Amniotic epithelial cell (primary cell): ENCODE measurements at places on chromosomes 1 and 21.
A peak's percentile ranks its signal among the peaks of the same experiment; 100 is the strongest.

GRCh38 chr1:233723387-233723786, 109.5 kb downstream of the KCNK1 start:
- no peak for DNase-seq

DNA sequence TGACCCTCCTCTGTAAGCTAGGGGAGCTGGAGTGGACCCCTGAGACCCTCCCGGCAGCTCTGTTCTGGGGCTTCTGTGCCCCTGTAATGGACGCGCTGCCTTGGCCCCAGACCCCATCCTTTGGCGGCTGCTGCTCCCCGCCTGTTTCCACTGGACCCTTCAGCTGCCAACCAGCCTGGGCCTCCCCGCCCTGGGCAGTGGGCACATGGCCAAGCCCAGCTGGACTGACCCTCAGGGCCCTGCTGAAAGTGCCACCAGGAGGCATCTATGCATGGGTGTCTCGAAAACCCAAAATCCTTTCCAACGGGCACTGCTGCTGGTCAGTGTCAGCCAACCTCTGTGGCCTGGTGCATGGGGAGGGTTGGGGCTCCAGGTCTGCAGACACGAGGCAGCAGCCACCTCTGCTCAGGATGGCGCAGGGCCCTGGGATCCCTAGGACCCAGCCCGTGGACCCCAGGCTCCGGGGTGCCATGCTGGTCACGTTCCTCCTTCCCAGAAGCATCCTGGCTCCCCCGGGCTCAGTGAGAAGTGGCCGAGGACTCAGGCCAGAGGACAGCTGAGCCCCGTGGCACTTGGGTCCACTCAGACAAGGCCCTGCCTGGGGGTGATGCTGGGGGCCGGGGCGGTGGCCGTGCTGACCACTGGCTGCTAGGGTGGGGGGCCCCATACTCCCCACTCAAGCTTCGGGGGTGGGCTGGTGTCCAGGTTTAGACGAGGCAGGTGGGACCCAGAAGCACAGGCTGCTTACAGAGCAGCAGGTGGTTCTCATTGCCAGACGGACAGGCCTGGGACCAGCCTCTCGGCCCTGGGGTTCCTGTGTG, 46.9 kb downstream of the SLX9 start:
- DNase-seq = no peak

GRCh38 chr1:210129759-210130158, 102.8 kb upstream of the SERTAD4 start:
- DNase-seq = no peak

- no peak for DNase-seq
These were observed 37.2 kb upstream of the ACOT11 start for GRCh38 chr1:54510715-54511270.

- no peak for DNase-seq
These were observed 585 bp upstream of the AHCTF1 start for GRCh38 chr1:246932366-246932700.

DNA sequence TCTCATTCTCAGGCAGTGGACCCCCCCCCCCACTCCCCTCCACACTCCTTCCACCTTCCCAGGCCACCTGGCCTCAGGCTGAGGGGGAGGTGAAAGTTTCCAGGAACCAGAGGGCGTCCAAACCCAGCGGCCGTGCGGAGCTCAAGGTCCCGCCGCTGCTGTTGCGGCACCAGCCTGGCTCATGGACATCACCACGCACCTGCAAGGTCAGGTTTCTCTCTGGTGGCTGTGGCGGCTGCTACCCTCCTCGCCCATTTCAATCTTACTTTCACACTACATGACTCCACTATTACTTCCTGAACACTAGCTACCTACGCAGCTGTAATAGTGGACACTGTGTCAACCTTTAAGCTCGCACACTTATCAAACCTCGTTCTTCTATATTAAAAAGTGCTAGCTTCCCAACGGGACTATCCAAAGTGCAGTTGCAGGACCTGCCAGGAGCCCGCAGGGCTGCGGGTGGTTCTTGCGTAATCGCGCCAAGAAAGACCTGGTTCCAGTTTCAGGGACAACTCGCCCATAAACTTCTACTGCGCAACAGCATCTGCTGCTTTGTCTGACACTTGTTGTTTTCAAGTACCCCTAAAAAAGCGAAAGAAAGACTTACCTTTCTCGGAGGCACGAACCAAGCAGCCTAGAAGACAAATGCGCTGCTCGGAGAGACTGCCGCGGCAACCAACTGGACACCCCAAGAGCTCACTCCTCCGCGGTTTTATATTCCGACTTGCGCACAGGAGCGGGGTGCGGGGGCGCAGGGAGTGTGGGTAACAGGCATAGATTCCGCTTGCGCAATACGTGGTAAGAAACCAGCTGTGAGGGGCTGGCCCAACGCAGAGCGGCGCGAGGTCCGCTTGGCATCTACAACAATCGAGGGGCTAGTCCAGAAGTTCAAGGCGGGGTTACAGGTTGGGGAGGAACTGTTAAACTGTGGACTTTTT, at the start of gene DIRAS3:
DIRAS3 (minus strand) TSS at position 687 of the 938 bp plus-strand sequence. CDS start 3,330 bp downstream, outside the sequence.
- peak; percentile 81 for DNase-seq

- no peak for DNase-seq
These were observed 550 bp upstream of the PTBP2 start for GRCh38 chr1:96721053-96721415.

DNA sequence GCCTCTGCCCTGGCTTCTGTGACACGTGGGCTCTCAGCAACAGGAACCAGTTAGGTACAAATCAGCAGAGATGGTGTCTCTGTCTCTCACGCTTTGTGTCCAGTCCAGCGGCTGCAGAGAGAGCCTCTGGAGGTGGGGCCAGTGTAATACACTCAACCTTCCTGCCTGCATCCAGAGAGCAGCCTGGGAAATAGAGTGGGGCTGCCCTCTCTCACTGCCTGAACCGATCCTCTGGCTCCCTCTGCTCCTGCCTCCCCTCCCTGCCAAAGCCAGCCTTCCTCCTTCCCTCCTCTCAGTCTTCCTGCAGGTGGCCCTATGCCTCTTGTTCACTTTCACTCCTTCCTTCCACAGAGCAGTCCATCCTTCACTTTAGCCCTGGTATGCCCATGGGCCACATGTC, at the start of gene ZNF648:
ZNF648 (minus strand) TSS at position 119 of the 400 bp plus-strand sequence. CDS start 3,702 bp downstream, outside the sequence.
- no peak for DNase-seq

DNA sequence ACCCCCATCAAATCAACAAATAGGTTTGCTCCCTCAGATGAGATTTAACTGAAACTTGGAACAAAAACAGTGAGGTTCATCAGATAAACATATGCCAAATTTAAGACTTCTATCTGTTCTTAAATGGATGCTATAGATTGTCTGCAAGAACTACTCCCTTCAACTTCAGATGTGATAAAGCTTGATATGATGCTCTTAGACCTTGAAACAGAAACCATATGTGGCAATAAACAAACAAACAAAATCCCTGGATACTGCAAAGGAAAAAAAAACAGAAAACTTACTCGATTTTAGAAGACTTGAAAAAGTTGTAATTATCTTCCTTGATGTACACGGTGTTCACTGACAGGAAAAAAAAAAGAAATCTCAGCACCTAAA, 286.1 kb upstream of the USP25 start:
- DNase-seq = peak; percentile 35

- peak; percentile 88 for DNase-seq
These were observed 19.3 kb upstream of the HEATR1 start for GRCh38 chr1:236623371-236624166.

- DNase-seq = no peak
These were observed 20.5 kb downstream of the SYT2 start for GRCh38 chr1:202689493-202690342.

DNA sequence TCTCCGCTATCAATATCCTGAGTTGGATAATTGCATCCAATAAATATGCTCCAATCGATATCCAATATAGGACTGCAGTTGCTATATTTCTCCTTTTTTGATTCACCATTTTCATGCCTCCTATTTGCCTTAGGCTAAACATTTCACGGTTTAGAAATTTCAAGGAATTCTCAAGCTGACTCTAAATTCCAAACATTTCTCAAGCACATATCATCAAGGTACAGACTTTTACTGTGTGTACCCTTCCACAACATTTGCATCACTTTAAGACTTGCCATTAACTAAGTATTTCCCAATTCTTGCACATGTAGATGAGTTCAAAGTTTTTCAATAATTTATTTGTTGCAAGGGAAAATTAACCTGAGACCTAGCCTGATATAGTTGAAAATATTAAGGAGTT, 795.2 kb upstream of the TMPRSS15 start:
- no peak for DNase-seq

DNA sequence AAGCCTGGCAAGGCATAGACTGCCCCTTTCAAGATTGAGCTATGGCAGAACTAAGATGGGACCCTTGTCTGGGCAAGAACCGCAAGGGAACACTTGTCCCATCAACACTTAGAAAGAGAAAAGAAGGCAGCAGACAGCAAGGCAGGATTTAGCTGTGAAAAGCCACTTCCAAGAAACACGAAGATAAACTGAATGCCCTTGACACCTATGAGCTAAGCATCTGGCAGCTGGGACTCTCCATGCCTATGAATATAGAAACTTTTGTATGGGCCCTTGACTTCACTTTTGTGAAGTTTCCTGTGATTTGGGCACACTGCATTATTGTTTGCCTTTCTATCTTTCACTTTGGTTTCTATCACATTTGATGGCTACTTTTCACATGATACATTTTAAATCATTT, 24.9 kb upstream of the CACNA1E start:
- no peak for DNase-seq

- DNase-seq = no peak
These were observed 220.5 kb downstream of the CENPF start for GRCh38 chr1:214823311-214824117.

GRCh38 chr1:180182643-180183311, 28.1 kb downstream of the QSOX1 start:
- no peak for DNase-seq

- no peak for DNase-seq
These were observed 12.2 kb upstream of the ACADM start for GRCh38 chr1:75712306-75712705.

GRCh38 chr1:5393146-5393545, 599.1 kb downstream of the NPHP4 start:
- DNase-seq = no peak

GRCh38 chr1:204802401-204803175, 68.1 kb upstream of the NFASC start:
- DNase-seq = no peak

GRCh38 chr1:63155437-63155836, 166.9 kb upstream of the FOXD3 start:
- no peak for DNase-seq

- peak; percentile 9 for DNase-seq
These were observed 10.4 kb upstream of the KCNA2 start for GRCh38 chr1:110616587-110616986.

DNA sequence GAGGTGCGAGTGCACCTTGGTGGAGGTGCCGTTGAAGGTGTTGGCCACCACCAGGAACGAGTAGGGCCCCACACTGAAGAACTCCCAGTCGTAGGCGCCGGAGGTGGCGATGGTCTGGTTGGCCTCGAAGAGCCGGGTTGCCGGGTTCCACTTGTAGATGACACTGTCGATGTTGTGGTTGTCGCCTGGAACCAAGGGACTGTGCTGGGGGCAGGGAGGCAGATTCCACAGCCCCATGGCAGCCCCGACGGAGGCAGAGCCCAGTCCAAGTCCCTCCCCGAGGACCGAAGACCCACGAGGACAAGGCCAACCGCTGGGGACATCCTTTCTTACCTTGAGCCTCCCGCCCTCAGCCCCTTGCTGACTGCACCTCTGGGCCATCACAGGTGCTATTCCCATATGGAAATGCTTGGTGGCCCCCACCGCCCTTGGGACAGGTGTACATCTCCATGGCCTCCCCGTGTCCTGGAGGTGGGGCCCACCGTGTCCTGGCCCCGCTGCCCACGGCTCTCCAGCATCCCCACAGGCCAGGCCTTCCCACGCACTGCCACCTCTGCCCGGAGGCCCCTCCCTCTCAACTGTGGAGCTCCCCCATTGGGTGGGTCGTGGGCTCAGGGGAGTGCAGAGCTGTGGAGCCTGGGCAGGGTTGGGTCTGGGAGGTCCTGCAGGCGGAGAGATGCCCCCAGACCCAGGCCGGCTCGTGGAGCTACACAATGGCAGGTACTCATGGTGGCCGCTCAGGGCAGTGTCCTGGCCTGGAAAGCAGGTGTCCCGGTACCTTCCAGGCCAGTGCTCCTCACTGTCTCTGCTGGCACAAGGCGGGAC, 17.9 kb downstream of the KRTAP10-1 start:
- DNase-seq = no peak

GRCh38 chr1:67434491-67434890, 4.3 kb upstream of the SERBP1 start:
- DNase-seq = no peak

DNA sequence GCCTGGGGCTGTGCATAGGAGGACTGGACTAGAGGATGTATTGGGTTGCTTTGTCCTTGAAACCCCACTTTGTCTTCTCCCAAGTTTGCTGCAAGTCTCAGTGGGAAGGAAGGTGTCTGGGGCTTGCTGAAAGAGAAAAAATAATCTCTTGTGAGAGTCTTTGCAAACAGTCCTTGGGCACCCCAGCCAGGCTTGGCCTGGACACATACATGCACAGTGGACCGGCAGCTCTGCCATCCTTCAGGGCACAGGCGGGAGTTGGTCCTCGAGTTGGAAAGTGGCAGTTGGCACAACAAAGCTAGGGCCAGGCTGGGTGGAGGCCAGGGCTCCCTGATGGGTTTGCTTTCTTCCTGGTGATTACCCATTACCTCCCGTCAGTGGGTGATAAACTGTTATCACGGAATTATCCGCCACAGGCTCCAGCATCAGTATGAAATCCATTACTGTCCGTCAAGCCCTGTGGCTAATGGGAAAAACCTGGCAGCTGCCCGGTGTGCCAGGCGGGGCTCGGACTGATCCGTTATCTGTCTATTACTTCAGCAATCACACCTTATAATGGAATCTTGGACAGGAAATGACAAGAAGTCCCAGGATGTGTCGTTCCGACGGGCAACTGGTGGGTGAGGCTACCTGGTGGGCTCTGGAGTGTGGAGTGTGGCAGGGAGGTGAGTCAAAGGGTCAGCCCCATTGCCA, 265.7 kb downstream of the GRIK3 start:
- DNase-seq = no peak

DNA sequence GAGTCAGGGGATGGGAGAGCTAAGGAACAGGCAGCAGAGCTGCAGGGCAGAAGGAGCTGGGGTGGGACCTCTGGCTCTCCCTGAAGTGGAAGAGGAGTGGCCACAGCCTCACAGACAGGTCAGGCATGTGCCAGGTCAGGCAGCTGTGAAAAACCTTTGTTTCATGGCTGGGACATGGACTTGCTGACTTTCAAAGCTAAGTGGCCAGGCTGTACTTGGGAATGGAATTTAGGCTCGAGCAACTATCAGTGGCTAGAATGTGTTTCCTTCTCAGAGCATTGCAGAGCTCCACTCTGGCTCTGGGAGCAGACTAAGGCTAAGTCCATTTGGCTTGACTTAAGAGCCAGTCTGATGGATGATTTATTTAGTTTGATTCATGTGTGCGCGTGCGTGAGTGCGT, 385.1 kb downstream of the LMX1A start:
- DNase-seq = no peak

DNA sequence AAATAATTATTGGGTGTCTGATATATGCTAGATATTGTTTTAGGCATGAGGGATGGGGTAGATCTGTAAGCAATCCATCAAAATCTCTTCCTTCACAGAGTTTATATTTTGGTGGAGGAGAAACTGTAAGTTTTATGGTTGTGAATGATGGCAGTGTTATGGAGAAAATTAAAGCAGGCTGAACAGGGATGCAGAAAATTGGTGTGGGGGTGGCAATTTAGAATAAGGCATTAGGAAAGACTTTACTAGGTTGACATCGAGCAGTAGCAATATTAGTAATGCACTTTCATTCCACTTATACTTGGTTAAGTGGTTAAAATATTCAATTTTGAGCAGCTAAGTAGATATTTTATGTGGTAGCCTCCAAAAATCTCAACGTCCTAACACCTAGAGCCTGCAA, 261.1 kb upstream of the SNX7 start:
- no peak for DNase-seq

GRCh38 chr1:184545601-184546000, 158.8 kb downstream of the C1orf21 start:
- peak; percentile 86 for DNase-seq
